ENCODE measurements at places on chromosomes 7 and 10.

DNA sequence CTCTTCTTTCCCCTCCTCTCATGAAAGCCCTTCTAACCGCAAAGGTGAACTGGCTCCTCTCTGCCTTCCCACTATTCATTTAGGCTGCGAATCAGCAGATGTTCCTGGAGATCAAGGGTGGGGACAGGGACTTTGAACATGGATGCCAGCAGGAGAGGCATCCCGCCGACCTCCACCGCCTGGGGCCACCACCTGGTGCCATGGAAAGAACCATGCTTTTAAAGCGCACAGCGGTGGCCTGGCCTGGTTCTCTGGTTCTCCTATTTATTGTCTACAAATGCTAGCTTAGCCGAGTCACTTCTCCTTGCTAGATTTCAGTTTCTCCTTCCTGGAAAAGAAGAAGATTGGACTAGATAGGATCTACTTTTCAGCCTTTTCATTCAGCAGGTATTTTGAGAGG lies 43.2 kb upstream of the KCNMA1 start:
- DNase-seq = no peak

DNA sequence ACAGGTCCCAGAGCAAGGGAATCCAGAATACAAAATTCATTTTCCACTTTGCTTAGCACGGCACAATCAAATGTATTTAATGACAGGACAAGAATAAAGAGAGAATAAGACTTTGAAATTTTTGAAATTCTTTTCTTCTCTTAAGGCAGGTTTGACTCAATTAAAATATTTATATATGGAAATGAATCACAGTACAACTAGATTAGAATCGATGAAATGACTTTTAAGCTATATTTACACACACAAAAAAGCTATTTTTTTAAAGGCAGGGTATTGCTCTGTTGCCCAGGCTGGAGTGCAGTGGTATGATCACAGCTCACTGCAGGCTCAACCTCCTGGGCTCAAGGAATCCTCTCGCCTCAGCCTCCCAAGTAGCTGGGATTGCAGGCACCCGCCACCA lies 265.4 kb upstream of the SLC26A5 start:
- DNase-seq = no peak

GRCh38 chr10:4407783-4408182 lies 418.2 kb upstream of the AKR1E2 start:
- DNase-seq = no peak

DNA sequence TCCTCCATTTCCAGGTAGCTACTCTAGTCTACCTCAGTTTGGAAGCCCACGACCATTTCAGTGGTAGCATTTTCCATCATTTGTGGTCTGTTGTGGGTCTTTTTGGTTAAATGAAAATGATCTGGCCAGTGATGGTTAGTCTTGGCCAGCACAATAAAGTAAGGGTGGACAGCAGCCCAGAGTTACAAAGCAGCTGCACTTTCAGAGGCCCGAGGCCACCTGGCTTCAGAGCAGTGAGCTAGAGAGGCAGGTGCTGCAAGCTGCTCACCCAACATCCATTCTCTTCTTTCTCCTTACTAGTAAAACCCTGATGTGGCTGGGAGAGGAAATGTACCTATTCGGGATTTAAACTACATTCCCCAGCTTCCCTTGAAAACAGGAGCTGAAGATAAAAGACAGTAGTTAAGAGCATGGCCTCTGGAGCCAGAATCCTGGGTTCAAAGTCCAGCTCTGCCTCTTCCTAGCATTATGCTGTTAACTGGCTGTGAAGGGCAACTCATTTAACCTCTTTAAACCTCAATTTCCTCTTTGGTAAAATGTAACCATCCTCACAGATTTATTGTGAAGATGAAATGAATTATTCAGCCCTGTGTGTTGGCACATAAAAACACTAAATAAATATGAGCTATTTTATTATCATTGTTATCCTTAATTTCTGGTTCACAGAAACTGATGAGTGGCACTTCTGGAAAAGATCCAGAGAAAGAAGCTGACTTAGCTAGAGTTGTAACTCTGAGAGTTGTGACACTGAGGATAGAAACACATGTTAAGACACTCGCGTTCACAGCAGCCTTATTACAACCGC lies 517.4 kb downstream of the PARD3 start:
- DNase-seq = no peak

DNA sequence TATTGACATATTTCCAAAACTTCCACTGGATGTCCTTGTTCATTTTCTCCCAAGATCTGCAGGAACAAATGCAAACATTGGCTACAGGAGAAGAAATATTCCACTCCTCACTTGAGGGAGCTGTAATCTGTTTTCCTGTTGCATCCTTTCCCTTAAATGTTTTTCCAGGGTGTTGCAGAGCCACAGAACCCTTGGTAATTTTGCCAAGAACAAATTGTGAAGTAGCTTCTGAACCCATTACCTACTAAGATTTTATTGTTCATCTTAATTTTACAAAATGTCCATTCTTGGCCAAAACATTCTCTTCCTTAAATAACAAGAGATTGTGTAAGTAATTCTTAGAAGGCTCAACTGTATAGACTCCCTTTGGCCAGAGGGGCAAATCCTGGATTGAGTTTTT lies 177.0 kb downstream of the GNAT3 start:
- no peak for DNase-seq

DNA sequence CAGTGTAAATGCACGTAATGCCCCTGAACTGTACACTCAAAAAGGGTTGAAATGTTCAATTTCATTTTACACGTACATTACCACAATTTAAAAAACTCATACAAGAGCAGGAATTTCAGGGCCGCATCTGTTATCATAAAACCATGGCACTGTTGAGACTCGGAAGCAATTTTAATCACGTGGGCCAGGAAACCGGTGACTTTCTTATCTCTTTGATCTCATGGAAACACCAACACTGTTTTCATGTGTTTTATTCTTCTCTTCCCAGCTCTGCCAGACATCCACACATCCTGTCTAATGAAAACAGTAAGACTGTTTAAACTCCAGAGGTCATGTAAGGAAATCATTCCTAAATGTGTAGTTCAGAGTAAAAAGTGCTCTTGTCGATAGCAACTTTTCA lies 35.9 kb downstream of the PTPRE start:
- DNase-seq = no peak

- no peak for DNase-seq
These were observed 199.3 kb downstream of the PRKG1 start for GRCh38 chr10:51273574-51273973.

GRCh38 chr7:50304129-50304910 lies at the start of gene IKZF1:
IKZF1 (plus strand) TSS chr7:50304716; CDS start chr7:50319062, 14,346 bp downstream.
- peak; percentile 78 for DNase-seq

All from CD4-positive, alpha-beta T cell treated with Interleukin-6 for 4 hours (primary cell).